ENCODE measurements at places on chromosomes 1 and 21.

- DNase-seq = no peak
These were observed 42.1 kb upstream of the TP53BP2 start for GRCh38 chr1:223887747-223888418.

DNA sequence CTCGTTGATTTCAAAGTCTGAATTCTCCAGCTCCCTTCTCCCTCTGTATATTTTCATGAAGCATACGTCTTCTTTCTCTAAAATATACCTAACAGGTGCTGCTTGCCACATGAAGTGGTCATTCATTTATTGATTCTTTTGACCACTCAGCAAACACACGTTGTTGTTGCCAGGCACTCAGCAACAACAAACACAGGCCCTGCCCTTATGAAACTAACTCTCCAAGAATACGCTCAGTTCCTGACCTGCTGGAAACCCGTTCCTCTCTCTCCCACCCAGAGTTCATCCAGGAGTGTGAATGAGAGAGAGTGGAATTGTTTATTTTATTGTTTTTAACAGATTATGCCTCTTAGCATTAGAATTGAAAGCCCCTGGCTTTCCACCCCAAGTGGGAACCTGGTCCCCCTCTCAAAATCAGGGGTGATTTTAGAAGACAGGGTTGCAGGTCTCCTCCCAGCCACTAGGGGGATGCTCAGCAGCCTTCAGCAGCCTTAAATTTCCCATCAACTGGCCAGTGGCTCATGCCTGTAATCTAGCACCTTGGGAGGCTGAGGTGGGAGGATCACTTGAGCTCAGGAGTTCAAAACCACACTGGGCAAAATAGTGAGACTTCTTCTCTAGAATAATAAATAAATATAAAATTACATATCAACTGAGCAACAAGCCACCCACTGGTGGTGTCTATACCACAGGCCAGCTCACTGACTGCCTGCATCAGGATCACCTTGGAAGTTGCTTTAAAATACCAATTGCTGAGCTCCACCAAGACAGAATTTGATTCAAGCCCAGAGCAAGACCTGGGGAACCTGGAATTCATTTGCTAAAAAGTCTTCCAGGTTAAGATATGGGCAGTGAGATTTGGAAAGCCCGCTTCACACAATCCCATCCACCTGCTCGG lies 181.0 kb upstream of the KLHDC7A start:
- DNase-seq = no peak

- no peak for DNase-seq
These were observed 16.5 kb upstream of the PARP1 start for GRCh38 chr1:226424221-226425003.

DNA sequence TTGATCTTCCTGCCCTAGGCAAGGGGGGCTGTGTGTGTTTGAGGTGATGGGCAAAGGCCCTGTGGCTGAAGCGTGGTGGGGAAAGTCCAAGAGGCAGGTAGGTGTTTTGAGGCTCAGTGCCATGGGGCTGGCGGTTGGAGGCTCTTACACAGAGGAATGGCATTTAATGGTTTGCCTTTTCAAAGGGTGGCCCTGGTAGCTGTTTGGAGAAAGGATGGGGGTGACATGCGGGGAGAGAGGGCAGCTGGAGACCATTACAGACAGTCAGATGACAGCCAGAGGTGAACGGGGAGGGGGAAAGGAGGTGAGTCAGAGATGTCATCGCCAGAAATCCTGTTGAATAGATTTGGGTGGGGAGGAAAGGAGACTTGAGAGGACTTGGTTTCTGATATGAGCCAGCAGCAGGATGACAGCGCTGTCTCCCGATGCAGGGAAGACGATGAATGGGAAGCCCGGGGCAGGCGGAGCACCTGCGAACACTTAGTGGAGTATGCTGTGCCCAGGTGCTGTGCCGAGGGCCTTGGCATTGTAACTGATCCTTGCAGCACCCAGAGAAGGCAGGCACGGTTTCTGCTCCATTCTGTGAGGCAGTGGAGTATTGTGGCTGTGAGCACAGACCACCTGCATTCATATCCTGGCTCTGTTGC lies 56.3 kb downstream of the MAN1C1 start:
- DNase-seq = no peak

DNA sequence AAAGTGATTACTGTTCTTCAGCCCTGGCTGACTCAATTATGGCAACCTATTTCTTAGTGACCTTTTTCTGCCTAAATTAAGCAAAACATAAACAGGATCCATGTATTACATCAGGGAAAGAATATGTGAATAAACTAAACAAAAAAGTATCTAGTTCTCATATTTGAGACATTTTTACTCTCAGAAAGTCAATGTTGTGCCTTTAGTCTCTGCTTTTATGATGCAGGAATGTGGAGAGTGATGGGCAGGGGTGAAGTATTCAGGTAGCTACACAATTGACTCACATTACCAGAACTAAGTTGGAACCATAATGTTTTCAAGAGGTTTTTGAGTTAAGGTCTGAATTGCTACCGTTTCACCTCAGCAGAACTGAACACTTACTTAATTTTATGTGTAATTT lies 462.7 kb upstream of the CXADR start:
- DNase-seq = no peak

GRCh38 chr1:43565600-43566360 lies 35.1 kb downstream of the PTPRF start:
- no peak for DNase-seq

GRCh38 chr1:50371749-50372148 lies 51.5 kb downstream of the DMRTA2 start:
- DNase-seq = no peak

DNA sequence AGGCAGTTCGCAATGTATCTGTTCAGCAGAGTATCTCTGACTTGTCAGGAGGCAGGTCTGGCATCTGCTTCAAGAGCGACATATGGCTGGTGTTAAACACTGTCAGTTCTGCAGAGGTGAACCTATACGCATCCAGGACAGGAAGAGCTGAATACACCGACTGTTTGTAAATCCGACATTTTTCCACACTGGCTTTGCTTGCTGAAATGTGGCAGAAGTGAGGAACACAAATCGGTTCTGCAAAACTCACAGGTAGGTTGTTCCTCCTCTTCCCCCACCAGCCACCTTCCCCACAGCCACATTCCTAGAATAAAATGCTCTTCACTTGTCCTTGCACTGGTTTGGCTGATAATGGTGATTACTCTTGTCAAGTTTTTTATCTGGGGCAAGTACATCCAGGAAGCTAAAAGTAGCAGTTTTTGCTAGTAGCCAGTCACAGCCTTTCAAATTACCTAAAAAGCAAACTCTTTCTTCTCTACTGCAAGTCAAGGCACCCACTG lies 289.2 kb downstream of the GRIK1 start:
- no peak for DNase-seq

DNA sequence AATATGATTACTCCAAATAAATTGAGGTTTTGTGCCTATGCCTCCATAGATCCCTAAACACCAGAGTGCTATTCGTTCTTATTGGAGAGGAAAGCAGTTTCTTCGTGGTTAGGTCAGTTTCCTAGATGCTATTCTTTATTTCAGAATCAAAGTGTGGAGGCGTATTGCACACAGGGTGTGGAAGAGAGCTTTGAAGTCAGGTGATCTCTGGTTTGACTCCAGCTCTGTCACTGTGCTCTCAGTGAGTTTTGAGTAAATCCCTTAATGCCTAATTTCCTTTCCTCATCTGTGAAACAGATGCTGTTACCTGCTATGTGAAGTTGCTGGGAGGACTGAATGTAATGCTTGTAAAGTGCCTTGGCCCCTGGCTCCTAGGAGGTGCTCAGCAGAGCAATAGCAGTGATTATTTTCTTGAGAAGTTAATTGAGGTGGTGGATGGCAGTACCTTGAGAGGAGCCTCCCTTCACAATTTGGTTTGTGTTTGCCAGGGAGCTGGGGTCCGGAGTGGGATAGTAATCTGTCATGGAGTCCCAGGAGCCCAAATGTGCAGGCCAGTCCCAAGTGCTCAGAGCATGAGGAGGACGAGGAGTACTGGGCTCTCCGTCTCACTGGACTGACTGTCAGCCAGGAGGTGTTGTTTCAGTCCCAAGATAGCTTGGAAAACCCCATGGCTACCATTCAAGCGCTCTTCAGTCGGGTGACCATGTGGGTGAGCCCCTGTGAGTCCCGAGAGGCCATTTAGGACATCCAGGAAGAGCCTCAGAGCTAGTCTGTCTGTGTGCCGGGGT lies 14.9 kb downstream of the NTPCR start:
- DNase-seq = no peak

DNA sequence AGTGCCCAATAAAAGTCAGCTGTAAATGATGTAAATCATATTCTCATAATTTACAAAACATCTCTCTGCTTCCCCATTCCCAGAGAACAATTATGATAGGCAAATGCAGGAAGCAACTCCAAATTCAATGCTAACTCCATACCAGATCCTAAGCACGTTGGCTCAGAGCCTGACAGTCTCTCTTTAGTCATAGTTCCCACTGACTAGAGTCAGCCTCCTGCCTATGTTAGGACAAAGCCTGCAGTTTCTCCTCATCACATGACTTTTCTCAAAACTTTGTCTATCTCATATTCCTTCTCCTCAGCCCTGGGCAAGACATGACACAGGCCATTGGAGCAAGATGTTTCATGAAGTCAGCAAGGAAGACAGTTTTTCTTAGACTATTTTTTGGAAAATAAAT lies 101.5 kb upstream of the COL24A1 start:
- DNase-seq = no peak

DNA sequence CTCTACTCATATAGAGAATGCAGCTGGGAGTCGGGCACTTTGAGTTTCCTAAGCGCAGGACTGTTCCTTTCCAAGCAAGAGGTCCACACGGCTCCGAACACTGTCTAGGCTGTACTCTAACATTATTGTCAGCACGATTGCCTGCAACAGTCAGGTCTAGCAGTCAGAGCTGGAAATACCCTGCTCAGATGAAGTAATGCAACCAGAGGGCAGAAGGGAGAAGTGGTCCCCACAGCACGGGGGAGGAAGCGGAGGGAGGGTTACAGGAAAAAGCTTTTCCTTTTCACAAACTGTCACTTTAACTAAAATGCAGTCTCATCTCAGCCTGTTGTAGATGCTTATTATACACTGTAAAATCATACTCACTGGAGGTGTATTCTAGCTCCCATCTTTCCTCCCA lies 98.9 kb upstream of the SLC44A3 start:
- DNase-seq = no peak

All from T-helper 17 cell (primary cell).